Esophagus muscularis mucosa (tissue), 4 donors: ENCODE measurements at places on chromosomes 12 and 14. TPM values are rescaled to one million over a fixed set of nuclear protein-coding genes. Genes with fewer than 3 reads are reported as not detected.

- no peak overlapping the region for H3K27ac ChIP-seq
- no peaks in the 10 kb centered on the region for H3K27me3 ChIP-seq
Measured at GRCh38 chr14:94632305-94632590, 20.1 kb downstream of the SERPINA3 start.

- H3K36me3 ChIP-seq, result peaks cover 13% of the 10 kb centered on the region
- H3K4me1 ChIP-seq, result peaks cover 45% of the 10 kb centered on the region
- no peaks in the 10 kb centered on the region for H3K27me3 ChIP-seq
Measured at GRCh38 chr12:53379389-53380103, 430 bp upstream of the SP1 start.

Gene ANO4
- total RNA-seq, result 0.17 TPM

GRCh38 chr12:22329621-22330020 is 4.9 kb downstream of the ST8SIA1 start:
- DNase-seq, result no peak
- H3K27me3 ChIP-seq, result peaks cover 13% of the 10 kb centered on the region
- peaks cover 62% of the 10 kb centered on the region for H3K4me1 ChIP-seq
- no peaks in the 10 kb centered on the region for H3K36me3 ChIP-seq

GRCh38 chr12:89211456-89211855 is 140.8 kb downstream of the DUSP6 start:
- H3K4me3 ChIP-seq, result no peak overlapping the region
- no peaks in the 10 kb centered on the region for H3K27me3 ChIP-seq
- H3K27ac ChIP-seq, result no peak overlapping the region
- H3K36me3 ChIP-seq, result no peaks in the 10 kb centered on the region

- H3K4me3 ChIP-seq, result no peak overlapping the region
- H3K36me3 ChIP-seq, result no peaks in the 10 kb centered on the region
- peaks cover 68% of the 10 kb centered on the region for H3K4me1 ChIP-seq
Measured at GRCh38 chr14:99586761-99587459, 17.1 kb downstream of the CCDC85C start.

Gene SLC38A1
- 195 TPM for total RNA-seq

Gene FBXL14
- 19.8 TPM for total RNA-seq

DNA sequence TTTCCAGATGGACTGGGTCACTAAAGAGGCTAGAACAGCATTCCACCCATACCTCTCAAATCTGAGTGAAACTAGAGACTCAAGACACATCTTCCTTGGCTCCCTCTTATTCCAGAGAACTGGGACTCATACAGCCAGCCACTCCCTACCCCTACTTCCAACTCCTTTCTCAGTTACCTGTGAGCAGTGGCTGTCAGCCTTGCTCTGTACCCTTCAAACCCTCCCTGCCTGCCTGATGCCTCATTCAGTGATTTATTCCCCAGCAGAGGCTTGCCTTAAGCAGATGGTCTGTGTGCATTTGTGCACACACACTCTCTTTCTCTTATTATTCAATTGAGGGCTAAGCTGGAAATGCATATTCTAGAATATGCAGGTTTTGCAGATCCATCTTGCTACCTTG is 14.6 kb downstream of the GPR84 start:
- peaks cover 69% of the 10 kb centered on the region for H3K36me3 ChIP-seq
- H3K4me1 ChIP-seq, result peaks cover 34% of the 10 kb centered on the region
- no peak for DNase-seq
- no peak overlapping the region for H3K4me3 ChIP-seq
- no peaks in the 10 kb centered on the region for H3K27me3 ChIP-seq

DNA sequence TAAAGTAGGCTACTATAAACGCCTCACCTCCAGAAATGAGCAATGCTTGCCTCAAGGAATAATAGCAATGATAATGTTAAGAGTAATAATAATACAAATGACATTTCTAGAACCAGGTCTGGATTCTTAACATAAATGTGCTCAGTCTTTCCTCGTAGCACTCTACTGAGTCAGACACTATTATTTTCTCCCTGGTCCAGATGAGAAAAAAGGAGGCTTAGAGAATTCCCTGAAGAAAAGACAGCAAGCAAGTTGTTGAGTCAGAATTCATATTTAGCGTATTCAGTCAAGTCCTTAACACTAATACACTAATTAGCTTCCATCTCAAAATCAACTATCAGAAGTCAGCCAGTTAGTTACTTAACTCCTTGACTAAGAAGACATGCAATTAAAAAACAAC is 13.2 kb downstream of the KCNC2 start:
- DNase-seq, result no peak
- no peaks in the 10 kb centered on the region for H3K27me3 ChIP-seq
- no peak overlapping the region for H3K4me3 ChIP-seq
- H3K36me3 ChIP-seq, result no peaks in the 10 kb centered on the region
- H3K27ac ChIP-seq, result no peak overlapping the region
- H3K4me1 ChIP-seq, result no peaks in the 10 kb centered on the region

DNA sequence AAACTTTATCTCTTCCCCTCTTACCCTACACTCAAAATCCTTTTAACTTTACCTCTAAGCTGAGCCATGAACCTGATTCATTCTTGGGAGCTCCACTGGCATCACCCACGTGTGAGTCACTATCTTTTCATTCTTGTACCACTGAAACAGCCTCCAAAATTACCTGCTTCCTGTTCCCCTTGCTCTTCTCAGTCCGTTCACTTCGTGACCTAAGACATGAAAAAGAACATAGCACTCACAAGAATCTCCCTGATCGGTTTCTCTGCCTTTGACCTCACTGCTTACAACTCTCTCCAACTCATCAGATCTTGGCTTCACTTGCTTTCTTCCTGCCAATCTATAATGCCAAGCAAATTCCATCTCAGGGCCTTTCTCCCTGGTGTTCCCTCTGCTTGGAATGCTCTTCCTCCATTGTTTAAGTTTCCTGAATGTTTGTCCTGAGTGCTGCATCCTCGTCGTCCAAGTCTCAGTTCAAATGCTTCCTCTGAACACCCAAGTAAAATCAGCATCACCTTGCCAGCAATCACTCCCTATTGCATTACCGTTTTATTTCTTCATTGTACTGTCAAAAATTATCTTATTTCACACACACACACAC is 9.2 kb downstream of the GLIPR1 start:
- H3K36me3 ChIP-seq, result peaks cover 15% of the 10 kb centered on the region
- no peak for DNase-seq
- H3K4me3 ChIP-seq, result no peak overlapping the region
- no peaks in the 10 kb centered on the region for H3K27me3 ChIP-seq
- H3K27ac ChIP-seq, result no peak overlapping the region

DNA sequence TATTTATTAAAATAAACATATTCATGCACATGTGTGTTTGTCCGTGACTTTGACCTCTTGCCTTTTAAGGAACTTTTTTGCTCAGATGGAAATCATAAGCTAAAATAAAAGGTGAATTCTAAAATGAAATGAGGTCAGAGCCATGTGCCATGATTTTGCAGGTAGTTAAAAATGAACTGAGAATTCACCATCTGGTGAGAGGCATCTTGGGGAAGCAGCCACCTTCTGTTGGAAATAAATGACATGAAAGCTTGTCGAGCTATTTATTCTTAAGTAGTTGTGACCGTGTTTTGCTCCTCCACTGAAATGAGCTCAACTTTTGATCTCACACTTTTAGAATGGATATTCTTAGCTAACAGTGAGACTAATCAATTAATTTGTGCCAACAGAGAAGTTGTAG is 56.8 kb upstream of the CNOT2 start:
- no peak for DNase-seq
- no peak overlapping the region for H3K27ac ChIP-seq
- H3K36me3 ChIP-seq, result no peaks in the 10 kb centered on the region
- no peaks in the 10 kb centered on the region for H3K27me3 ChIP-seq

Gene PTCSC3
- not detected for total RNA-seq
